ENCODE measurements at places on chromosomes 12 and 14.

DNA sequence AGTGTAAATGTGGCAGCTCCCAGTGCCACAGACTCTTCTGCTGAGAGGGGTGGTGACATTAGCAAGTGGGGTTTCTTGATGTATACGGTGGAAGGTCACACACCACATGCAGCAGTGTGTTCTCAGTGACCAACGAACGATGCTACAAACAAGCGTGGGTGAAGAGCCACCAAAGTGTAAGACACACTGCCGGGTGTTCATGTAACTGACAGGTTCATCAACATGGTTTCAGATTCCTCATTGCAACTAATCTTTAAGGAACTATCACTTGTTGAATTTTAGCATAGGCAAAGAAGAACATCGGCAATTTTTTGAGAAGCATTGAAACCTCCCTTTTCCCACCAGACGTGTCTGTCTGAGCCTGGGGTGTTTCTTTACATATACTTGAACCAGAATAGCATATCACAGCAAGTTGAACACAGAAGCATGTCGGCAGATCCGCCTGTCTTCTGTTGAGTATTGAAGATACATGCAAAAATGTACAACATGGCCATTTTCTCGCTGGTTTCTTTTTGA, 58.8 kb downstream of the PPP2R5C start:
- no peak for DNase-seq

DNA sequence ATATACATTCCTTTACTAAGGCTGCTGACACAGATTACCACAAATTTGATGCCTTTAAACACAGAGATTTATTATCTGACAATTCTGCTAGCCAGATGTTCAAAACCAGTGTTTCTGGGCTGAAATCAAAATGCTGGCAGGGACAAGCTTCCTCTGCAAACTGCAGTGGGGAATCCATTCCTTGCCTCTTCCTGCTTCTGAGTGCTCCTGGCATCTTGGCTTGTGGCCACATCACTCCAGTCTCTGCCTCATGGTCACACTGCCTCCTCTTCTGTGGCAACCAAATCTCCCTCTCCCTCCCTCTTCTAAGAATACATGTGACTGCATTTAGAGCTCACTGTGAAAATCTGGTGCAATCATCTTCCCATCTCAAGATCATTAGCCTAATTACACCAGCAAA, 235.7 kb downstream of the TTC8 start:
- DNase-seq: no peak

DNA sequence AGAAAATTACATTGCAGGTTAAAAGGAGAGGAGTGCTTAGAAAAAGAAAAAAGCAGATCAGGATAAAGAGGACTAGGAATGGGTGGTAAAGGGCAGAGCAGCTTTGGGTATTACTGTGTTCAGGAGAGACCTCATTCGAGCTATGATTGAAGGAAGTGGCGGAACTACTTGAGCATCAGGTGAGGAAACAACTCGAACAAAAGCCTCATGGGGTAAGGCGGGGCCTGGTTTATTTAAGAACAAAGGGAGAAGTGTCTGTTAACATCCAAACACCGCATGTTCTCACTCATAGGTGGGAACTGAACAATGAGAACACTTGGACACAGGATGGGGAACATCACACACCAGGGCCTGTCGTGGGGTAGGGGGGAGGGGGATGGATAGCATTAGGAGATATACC, 444.6 kb upstream of the CCDC196 start:
- DNase-seq: no peak

- DNase-seq: no peak
Measured at GRCh38 chr14:70801836-70802235, 7.5 kb downstream of the MAP3K9 start.

- no peak for DNase-seq
Measured at GRCh38 chr14:34007902-34008301, 57.0 kb upstream of the EGLN3 start.

DNA sequence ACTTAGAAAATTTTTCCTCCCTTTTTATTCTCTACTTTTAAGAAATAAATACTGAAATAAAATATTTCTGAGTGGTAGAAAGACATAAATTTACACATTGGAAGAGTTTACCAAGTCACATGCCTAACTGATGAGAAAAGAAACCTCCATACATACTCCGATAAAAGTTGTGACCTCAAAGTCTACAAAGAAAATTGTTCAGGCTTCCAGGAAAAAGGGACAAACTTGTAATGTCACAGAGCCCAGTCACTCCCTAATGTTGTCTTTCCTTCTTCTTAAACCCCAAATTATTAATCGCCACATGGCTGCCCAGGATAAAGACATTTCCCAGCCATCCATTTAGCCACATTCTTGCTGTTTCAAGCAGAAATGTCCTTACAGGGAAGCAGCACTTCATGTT, 455.3 kb downstream of the MDGA2 start:
- no peak for DNase-seq
